ENCODE measurements at places on chromosomes 11 and 22.

DNA sequence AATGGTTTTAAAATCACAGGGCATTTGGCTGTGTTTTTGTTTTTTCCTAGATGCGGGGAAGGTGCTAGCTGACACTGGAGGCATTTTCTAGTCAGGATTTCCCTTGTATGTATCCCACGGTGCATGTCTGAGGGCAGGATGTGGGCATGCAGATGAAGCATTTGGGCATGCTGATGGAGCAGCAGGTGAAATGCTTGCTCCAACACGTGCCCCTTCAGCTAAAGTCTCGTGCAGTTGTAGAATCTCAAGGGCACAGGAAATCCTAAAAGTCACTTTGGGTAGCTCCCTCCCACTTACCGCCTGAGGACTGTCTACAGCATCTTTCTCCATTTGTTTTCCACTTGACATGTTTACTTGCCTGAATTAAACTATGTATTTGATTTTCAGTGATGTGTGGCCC lies 429.4 kb upstream of the B3GAT1 start:
- no peak for DNase-seq

DNA sequence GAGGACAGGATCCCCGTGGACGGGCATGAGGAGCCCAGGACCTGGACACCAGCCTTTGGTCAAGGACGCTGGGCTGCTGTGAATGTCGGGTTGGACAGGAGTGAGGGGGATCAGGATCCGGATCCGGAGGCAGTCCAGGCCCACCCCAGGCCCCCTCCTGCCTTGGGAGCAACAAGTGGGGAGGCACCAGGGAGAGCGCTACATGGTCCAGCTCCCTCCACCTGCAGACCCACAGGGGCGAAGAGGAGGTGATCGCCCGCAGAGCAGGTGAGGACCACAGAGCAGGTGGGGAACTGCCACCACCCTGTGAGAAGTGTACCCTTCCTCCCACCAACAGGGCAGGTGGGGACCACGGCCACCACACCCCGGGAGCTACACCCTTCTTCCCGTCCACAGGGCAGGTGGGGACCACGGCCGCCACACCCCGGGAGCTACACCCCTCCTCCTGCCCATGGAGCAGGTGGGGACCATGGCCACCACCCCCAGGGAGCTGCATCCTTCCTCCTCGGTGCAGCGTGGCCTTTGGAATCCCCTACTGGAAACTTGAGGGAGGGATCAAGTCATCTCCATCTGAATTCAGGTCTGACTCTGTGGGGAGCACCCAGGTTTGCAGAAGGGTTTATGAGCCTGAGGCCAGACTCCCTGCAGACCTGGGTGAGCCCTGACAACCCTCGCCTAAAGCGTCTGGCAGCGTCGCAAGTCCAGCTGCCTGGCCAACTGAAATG lies 141.0 kb downstream of the BRD1 start:
- no peak for DNase-seq

DNA sequence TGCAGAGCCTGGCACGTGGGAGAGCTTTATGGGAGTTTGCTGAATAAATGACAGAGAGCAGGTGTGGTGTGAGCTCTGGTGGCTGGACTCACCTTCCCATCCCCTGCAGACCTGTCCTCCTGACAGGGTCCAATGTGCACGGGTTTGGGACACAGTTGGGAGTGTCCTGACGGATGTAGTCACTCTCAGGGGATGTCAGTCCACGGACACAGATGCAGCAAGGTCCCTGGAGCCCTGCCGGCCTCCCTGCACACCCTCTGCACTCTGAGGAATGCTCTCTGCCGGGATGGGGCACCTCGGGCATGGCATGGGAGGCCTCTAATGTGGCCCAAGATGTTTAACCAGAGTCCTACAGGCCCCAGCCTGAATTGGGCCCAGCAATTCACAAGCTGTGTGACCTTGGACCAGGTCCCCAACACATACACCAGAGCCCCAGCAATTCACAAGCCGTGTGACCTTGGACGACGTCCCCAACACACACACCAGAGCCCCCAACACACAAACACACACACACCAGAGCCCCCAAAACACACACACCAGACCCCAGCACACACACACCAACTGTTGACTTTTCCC lies 30.0 kb upstream of the RFPL3 start:
- no peak for DNase-seq

GRCh38 chr22:17678817-17679385 lies 40.3 kb downstream of the BCL2L13 start:
- no peak for DNase-seq

DNA sequence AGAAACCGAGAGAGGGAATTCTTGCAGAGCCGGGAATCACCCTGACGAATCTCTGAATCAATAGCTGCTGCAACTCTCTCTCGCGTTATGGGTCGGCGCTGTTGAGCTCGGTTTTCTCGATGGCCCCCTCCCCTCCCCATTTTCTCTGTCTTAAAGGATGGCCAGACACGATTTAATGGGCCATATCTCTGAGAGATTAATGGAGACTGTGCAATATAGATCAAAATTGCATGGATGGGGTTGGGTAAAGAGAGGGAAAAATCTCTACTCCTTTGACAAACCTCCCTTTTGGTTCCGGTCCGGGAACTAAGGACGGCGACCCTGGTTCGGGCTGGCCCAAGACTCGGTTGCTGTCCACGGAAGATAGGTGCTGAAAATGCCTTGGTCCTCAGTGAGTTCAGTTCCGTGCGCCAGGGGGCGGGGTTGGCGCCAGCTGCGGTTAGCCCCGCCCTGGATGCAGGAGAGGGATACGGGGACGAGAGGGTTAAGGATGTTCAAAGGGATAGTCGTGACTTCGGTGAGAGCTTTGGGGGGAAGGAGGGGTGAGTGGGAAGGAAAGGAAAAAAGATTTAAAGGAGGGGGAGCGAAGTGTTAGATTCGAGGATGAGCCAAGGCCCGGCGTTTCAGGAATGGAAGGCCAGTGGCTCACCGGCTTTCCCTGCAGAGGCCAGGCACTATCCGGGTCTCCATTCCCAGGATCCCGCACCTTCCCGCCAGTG lies 103.6 kb upstream of the HSD17B12 start:
- DNase-seq: no peak

DNA sequence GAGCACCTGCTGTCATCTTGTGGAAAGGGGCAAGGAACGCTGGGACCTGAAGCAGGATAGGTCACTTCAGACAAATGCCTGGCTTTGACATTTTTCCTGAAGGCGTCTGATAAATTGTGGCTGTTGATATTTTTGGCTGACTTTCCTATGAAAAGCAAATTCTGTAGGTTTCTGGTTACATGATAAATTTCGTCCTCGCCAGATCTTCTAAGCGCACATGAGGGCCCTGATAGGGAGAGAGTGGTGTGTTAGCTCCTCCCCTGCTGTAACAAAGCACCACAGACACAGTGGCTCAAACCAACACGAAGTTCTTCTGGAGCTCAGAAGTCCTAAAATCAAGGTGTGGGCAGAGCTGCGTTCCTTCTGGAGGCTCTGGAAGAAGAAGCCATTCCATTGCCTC lies 19.6 kb downstream of the APOL4 start:
- no peak for DNase-seq

- no peak for DNase-seq
Measured at GRCh38 chr22:44362249-44363012, 49.7 kb upstream of the SHISAL1 start.

DNA sequence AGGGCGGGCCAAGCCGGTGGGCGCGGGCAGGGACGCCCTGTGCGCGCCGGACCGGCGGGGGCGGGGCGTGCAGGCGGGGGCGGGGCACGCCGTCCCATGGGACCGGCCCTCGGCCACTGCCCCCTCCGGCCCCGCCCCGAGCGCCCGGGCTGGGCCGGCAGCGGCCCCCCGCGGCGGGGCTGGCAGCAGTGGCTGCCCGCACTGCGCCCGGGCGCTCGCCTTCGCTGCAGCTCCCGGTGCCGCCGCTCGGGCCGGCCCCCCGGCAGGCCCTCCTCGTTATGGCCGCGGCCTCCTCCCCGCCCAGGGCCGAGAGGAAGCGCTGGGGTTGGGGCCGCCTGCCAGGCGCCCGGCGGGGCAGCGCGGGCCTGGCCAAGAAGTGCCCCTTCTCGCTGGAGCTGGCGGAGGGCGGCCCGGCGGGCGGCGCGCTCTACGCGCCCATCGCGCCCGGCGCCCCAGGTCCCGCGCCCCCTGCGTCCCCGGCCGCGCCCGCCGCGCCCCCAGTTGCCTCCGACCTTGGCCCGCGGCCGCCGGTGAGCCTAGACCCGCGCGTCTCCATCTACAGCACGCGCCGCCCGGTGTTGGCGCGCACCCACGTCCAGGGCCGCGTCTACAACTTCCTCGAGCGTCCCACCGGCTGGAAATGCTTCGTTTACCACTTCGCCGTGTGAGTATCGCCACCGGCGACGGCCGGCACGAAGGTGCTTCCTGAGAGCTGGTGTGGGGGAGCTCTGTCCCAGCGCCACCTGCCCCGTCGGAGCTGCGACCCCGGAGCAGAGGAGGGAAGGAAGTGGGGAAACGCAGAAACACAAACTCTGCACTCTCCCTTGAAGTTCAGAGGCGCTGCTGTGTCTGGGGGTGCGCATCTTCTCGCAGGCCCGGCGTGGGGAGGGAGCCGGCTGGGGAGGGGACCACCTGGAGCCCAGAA lies at the start of gene KCNQ1:
Gene KCNQ1 (plus strand): TSS at position 188 of the 925 bp plus-strand sequence. CDS start 91 bp downstream, at position 279.
- peak; percentile 52 for DNase-seq

GRCh38 chr11:46475051-46475925 lies 83.7 kb upstream of the CHRM4 start:
- DNase-seq: no peak

DNA sequence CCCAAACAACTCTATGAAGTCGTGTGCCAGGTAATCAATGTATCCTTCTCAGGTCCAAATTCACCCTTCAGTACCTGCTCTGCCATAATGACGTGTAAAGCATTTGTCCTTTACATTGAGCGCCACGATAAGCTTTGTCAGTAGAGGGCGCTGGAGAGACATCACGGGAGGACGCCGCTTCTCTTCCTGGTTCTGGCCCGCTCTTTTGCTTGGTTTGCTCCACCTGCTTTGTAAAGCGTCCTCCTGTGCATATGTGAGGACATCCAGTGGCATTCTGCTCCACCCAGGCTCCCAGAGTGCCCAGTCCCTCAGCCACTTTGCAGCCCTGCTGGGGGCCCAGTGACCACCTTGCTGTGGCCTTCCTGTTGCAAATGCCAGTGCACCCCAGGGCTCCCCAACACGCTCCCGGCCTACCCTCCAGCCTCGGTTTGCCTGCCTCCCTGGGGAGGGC lies 61.1 kb downstream of the WT1 start:
- no peak for DNase-seq

DNA sequence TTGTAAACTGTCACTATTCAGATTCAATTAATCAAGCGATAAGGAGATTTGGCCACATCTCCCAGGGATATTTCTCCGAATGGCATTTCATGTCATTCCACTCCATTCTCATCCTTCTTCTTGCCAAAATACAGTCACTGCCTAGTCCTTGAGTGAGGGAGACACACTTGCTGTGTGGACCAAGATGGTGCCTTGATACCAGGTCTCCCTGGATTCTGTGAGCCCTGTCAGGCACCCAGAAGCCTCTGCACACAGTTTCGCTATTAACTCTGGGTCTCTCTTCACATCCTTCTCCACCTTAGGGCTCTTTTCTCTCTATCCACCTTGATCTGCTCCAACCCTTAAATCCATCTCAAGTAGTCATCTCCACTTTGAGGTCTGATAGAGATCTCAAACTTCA lies 119.9 kb upstream of the LMO1 start:
- DNase-seq: no peak

DNA sequence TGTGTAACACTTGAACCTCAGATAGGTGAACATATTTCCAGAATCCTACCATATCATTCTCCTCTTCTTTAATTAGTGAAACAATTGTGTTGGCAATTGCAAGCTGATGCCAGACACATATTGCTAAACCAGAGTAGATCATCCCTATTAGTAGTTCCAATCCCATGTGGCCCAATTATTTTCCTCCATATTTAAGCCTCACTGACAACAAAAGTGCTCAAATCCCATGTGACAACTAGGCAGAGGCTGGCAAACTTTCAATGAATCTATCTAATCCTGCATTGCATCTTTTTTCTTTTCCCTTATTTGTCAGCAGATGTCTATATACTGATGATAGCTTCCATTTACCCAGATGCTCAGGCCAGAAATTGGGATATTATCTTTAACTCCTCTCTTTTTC lies 90.4 kb downstream of the GRIA4 start:
- no peak for DNase-seq

DNA sequence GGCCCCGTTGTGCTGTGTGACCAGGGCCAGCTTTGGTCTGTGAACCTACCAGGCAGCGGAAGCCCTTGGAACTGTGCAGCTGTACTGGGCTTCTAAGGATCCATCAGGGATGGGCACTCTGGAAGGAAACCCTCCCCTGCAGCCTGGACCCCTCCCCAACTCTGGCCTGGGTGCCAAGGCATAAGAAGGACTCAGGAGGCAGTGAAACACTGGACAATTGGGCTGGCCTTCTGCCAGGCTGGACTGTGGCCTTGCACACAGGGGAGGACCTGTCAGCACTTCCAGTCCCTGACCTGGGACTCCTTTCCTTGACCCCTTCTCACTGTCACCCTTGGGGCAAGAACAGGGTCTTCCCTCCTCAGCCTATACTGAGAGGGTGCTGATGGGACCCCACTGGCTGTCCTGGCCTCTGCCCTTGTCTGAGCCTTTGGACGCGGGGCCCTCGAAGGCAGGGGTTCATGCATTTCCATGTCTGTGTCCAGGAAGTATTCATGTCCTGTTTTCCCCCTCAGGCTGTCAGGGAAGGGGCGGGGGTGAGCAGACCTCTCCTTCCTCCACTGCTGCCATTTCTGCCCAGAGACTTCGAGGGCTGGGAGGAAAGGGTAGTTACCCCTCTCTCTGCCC lies 39.6 kb downstream of the PDE2A start:
- no peak for DNase-seq

GRCh38 chr11:107697291-107697690 lies 14.6 kb downstream of the SLN start:
- no peak for DNase-seq

DNA sequence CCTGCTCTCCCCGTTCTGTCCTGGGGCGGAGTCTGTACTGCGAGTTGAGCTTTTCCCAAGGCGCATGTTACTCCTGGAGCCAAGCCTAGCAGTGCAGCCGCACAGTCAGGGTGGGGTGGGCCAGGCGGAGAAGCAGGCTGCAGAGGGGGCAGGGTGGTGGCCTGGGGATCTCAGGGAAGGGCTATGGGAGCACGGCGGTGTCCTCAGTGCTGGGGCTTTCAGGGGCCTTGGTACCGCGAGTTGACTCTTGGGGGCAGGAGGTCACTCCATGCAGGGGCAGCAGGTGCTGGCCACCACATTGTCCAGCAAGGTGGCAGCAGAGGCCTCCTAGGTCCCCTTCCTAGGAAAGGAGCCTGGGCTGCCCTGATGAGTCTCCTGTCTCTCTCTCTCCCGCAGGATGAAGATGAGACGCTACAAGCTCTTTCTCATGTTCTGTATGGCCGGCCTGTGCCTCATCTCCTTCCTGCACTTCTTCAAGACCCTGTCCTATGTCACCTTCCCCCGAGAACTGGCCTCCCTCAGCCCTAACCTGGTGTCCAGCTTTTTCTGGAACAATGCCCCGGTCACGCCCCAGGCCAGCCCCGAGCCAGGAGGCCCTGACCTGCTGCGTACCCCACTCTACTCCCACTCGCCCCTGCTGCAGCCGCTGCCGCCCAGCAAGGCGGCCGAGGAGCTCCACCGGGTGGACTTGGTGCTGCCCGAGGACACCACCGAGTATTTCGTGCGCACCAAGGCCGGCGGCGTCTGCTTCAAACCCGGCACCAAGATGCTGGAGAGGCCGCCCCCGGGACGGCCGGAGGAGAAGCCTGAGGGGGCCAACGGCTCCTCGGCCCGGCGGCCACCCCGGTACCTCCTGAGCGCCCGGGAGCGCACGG lies 14.9 kb upstream of the MIEF1 start:
- no peak for DNase-seq

Measured in CD4-positive, alpha-beta T cell treated with Interleukin-2 at 100 ng/mL for 4 hours (primary cell).